Type B pancreatic cell (in vitro differentiated cells): ENCODE measurements at places on chromosomes 13 and 19. TPM values are rescaled to one million over a fixed set of nuclear protein-coding genes. Genes with fewer than 3 reads are reported as not detected.

- no peak for DNase-seq
Measured at GRCh38 chr19:35360880-35361420, 2.7 kb downstream of the FFAR3 start.

DNA sequence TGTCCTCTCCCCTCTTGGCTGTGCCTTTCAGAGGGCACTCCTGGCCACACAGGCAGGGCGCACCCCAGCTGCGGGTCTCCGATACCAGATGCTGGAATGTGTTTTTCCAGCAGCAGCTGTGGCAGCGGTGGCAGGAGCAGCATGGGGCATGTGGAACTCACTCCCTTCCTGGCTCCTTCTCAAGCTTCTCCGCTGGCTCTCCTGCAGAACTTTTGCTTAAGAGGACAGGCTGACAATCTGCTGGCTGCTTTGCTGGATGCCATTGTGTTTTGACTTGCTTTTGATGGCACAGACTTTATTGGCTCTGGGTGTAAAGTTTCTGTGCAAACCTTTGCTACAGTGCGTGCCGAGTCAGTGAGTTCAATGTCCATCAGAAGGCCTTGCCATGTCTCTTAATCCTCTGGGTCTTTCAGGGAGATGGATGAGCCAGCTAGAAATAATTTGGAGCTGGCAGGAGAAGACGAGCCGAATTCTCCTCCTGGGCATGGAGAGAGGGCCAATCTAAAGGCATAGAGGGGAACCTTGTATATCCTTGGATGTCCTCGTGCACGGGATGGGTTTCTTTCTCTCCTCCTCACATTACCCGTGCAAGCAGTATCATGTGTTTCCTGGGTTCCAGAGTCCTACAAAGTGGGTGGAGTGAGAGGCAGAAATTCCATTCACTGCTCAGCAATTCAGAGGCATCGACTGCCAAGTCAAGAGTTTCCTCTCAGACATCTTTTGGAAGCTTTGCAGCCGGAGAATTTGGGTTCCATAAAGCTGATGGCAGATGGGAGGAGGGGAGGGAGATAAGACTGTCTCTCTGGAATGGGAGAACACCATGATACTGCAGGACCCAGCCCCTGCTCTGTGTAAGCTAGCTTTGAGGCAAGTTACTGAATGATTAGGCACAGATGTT is 231.2 kb downstream of the FGF9 start:
- DNase-seq: no peak

DNA sequence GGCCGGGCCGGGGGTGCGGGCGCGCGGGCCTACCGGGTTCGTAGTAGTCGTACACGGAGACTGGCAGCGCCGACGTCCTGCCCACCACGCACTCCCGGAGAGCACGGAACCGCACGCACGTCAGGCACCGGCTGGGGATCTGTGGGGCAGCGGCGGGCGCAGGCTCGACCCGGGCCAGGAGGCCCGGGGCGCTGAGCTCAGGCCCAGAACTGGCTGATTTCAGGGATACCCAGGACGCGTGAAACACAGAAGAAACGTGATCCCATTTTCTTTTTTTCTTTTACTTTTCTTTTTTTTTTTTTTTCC is 9.0 kb downstream of the F2RL3 start:
- no peak for DNase-seq

DNA sequence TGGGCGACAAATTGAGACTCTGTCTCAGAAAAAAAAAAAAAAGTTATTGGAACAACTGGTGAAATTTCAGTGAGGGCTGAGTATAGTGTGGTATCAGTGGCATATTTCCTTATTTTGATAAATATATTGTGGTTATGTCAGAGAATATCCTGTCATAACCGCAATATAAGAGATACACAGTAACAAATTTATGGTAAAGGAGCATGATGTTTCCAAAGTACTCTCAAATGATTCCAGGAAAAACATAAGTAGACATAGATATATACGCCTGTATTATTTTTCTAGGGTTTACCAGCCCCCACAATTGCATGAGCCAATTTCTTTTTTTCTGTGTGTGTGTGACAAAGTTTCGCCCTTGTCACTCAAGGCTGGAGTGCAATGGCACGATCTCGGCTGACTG is 5.7 kb upstream of the C5AR1 start:
- DNase-seq: no peak

GRCh38 chr13:74667656-74668203 is 533.5 kb upstream of the KLF12 start:
- no peak for DNase-seq

DNA sequence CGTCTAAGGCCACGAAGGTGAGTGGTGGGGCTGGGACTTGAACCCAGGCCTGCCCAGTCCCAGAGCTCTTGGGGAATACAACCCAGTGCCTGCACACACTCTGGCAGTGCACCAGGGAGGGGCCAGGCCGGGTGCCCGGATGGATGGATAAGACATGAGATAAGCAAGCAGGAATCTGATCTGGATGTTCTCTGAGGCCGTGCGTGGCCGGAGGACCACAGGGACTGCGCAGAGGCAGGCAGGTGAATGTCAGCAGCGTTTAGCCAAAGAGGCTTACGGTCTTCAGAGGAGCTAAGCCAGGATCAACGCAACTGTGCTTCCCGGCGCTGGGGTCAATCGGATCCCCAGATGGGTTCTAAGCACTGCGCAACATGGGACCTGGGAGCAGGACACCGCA is 1.5 kb downstream of the ZNF787 start:
- no peak for DNase-seq

GRCh38 chr13:25752957-25753551 is 298.8 kb downstream of the SHISA2 start:
- no peak for DNase-seq

GRCh38 chr13:63540061-63540460 is 2124.4 kb upstream of the PCDH20 start:
- no peak for DNase-seq

- no peak for DNase-seq
Measured at GRCh38 chr19:46025835-46026234, 3.0 kb upstream of the PGLYRP1 start.

DNA sequence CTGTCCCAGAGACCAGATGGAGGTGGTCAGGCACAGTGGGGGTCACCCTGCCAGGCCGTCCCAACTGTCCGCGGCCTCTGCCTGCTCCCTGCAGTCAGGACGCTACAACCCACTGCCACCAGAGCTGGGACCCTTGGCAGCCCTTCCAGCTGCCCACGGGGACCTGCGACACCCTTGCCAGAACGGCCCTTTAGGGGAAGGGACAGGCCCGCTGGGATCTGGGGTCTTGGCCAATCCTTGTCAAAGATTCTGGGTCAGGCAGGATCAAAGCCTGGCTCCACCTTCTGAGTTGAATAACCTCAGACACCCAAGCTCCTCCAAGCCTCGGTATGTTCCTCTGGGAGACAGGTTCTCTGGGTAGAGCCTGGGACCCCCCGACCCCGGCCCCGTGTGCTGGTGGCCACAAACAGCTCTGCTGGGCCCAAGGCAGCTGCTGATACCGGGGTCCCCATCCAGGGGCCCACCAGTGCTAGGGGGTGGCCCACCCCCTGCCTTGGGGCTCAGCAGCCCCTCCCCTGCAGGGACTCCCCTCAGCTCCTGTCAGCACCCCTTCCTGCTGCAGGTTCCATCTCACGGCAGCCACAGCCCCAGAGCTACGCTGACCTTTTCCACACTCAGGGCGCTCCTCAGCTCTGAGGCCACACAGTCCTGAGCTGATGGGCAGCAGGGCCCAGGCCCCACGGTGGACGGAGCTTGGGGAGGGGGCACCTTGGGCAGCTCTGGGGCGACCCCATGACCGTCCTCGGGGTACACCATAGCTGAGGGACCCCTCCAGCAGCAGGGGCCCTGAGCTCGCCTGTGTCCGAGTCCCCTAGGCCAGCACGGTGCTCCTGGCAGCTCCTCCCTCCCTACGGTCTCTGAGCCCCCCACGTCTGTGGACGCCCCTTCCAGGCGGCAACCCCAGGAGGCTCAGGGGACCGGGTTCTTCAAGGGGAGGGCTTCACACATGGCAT is 18.4 kb downstream of the SBNO2 start:
- no peak for DNase-seq

DNA sequence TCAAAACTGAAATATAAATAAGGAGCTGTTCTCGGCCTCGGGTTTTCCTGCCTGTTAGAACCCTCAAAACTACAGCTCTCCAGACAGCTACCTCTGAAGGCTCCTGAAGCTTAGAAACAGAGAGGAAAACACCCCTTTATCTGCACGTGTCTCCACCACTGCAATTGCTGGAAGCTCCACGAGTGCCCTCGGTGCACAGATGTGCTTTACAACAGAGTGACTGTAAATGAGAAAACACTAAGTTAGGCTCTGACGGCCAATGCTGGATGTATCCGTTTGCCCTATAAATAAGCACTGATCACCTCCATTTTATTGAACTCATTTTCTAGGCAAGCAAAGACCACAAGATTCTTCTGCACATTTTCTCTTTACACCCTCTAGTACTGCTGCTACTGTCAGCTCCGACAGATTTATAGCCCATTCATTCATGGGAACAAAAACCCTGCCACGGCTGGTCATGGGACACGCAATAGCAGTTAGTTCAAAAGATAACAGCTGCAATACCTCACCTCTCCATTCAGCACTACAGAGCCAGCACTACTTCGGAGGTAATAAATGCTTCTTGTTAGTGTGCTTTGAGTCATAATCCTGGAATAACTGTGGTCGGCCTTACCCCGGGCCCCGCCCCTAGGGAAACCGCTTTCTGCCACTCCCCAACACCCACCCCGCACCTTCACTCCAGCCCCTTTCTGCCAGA is 241.1 kb upstream of the ZNF507 start:
- no peak for DNase-seq

DNA sequence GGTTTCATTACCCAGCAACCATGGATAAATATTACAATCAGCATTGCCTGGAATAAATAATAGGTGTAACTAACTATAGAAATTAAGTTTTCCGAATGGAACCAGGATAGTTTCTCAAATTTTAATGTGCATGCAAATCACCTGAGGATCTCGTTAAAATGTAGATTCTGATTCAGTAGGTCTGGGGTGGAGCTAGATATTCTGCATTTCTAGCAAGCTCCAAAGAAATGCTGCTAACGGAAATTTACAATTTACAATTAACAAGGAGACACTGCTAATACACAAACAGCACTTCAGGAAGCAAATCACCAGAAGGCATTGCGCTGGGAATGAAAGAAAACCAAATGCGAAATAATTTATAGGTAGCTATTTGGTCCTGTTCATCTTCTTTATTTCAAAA is 597.5 kb upstream of the KLF12 start:
- no peak for DNase-seq

- DNase-seq: no peak
Measured at GRCh38 chr13:99133230-99133629, 67.4 kb upstream of the UBAC2 start.

- no peak for DNase-seq
Measured at GRCh38 chr13:50017819-50018218, 2.6 kb downstream of the KCNRG start.

Gene TNNI3
- 2.1 and 4.3 TPM in 2 replicates for total RNA-seq

- no peak for DNase-seq
Measured at GRCh38 chr19:4064496-4065260, 2.0 kb downstream of the ZBTB7A start.

GRCh38 chr13:50441130-50441529 is 402.4 kb downstream of the DLEU7 start:
- no peak for DNase-seq

Gene ZSCAN5B
- not detected in 2 replicates for total RNA-seq

DNA sequence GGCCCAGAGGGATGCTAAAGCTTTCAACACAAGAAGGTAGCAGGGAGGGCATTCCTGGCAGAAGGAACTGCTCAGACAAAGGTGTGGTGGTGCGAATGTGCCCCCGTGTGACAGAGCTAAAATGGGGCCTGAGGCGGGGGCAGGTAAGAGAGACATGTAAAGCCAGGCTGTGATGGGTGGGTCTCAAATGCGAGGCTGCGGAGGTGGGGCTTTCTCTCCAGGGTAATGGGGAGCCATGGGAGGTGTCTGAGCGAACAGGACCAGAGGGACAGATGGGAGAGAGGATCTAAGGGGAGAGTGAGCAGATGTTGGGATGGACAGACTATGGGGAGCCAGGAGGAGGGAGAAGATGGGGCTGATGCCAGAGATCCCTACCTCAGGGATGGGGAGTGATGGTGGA is 44.7 kb upstream of the NFIC start:
- DNase-seq: no peak

- no peak for DNase-seq
Measured at GRCh38 chr13:80337288-80338081, 3.4 kb downstream of the SPRY2 start.

DNA sequence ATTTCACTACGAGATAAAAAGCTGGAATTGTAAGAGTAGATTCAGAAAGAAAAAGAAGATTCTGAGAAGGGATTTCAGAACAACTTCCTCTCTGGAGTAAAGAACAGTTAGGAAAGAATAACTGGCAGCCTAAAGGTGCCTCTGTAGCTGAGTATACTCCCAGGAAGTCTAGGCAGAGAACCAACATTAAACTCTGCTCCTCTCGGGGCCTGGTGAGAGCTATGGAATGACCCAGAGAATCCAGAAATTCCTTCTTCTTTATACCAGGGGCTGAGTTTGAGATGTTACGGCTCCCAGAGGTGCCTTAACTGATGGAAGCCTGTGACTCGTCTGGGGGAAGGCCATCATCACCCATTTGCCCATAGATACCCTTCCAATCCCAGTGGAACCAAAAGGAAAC is 39.1 kb downstream of the FAM216B start:
- no peak for DNase-seq

Gene ATP8B3
- 0.48 and 1.5 TPM in 2 replicates for total RNA-seq

Gene MCF2L
- total RNA-seq: 37.3 and 46.9 TPM in 2 replicates

Gene ZNF154
- 13.2 and 15.4 TPM in 2 replicates for total RNA-seq

GRCh38 chr13:66033924-66034323 is 1196.2 kb downstream of the PCDH9 start:
- no peak for DNase-seq

- peak; percentile 63 for DNase-seq
Measured at GRCh38 chr13:113854238-113855011, 9.5 kb downstream of the GAS6 start.

Gene RNF113B
- not detected in 2 replicates for total RNA-seq

- DNase-seq: no peak
Measured at GRCh38 chr19:55032170-55032800, 5.8 kb downstream of the GP6 start.

- no peak for DNase-seq
Measured at GRCh38 chr19:46404753-46405468, 8.5 kb downstream of the CCDC8 start.

GRCh38 chr13:88764103-88764502 is 1092.9 kb downstream of the SLITRK5 start:
- no peak for DNase-seq

DNA sequence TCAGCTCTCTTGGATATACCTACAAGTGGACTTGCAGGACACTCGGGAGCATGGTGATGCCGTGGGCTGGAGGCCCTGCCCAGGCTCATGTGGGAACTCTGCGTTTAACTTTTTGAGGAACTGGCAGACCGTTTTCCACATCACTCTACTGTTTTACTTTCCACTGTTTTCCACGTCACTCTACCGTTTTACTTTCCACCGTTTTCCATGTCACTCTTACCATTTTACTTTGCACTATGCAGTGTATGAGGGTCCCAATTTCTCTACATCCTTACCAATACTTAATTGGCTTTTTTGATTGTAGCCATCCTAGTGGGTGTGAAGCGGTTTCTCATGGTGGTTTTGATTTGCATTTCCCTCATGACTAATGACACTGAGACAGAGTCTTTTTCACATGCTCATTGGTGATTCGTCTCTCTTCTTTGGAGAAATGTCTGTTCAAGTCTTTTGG is 40.5 kb downstream of the GATAD2A start:
- no peak for DNase-seq

Gene CYP4F8
- not detected in 2 replicates for total RNA-seq

- no peak for DNase-seq
Measured at GRCh38 chr19:13121551-13122274, 3.6 kb downstream of the NACC1 start.

- DNase-seq: no peak
Measured at GRCh38 chr13:93290503-93290902, 63.9 kb downstream of the GPC6 start.
